ENCODE measurements at places on chromosomes 2 and 18. TPM values are rescaled to one million over a fixed set of nuclear protein-coding genes. Genes with fewer than 3 reads are reported as not detected.

The CHCHD5 gene
- total RNA-seq = 38.6 TPM

DNA sequence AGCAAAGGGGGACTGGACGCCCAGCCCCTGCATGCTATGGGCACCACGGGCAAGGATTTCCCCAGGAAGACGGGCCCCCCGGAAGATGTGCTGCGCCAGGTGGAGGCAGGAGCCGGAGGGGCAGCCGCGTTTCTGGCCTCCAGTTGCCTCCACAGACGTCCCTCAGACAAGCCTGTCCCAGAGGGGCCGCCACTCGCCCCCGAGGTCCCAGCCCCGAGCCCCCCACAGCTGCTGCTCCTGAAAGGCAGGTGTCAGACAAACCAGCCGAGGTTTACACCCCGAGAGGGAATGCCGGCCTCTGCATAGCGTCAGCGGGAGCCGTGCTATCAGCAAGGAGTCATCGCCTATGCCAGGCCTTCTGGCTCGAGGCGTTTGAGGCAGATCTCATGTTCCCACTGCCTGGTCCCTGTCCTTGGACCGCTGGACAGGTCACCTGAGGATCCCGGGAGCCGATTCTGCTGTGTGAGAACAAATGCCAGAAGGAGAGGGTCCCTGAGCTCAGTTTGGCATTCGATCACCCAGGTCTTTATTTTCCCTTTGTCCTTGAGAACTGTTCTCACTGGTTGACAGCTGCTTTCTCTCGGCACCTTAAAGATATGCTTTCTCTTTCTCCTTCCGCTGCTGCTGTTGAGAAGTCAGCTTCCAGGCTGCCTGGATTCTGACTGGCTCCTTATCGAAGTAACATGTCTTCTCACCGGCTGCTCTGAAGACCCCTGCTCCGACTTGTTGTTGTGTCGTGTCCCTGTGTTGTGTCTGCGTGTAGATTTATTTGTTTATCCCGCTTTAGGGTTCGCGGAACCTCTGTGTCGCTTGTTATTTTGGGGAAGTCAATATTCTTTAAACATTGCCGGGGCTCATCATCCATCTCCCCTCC lies 20.6 kb downstream of the CROCC2 start:
- no peak for DNase-seq

GRCh38 chr2:196266351-196266750 lies 95.0 kb upstream of the STK17B start:
- no peak for DNase-seq

The MC5R gene
- not detected for total RNA-seq

- no peak for DNase-seq
Observed at GRCh38 chr2:160974803-160975202, 185.4 kb upstream of the TANK start.

- no peak for DNase-seq
Observed at GRCh38 chr2:60947056-60947455, 65.7 kb downstream of the REL start.

- peak; percentile 6 for DNase-seq
Observed at GRCh38 chr2:166627893-166628292, 133.8 kb upstream of the SCN7A start.

GRCh38 chr2:179068991-179069643 lies 19.2 kb upstream of the CCDC141 start:
- no peak for DNase-seq

DNA sequence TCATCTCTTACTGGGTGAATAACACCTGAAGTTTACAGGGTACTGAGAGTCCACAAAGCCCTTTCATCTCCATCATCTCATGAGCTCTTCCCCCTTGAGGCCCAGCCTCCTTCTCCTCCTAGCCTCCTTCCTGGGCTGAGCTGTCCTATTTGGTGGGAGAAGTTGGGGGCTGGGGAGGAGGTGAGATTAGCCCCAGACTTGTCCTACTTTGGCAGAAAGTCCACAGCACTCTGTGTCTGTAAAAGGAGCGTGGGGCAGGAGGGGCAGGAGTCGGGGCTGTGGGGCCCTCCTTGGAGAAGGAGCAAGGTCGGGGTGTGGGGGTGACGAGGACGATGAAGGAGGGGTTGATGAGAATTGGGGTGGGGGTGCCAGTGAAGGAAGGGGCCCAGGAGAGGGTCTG lies 10.0 kb upstream of the DES start:
- no peak for DNase-seq

DNA sequence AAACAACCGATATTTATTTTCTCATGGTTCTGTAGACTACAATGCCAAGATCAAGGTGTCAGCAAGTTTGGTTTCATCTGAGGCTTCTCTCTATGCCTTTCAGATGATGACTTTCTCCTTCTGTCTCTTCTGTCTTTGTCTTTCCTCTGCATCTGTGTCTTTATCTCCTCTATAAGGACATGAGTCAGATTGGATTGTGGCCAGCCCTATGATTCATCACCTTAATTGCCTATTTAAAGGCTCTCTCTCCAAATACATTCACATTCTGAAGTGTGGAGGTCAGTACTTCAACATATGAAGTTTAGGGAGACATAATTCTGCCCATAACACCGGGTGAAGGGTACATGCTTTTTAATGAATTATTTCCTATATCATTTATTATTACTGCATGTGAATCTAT lies 71.2 kb upstream of the CNTNAP5 start:
- peak; percentile 56 for DNase-seq

- peak; percentile 19 for DNase-seq
Observed at GRCh38 chr2:10120877-10121574, 1.5 kb upstream of the RRM2 start.

The HOXD3 gene
- 0.70 TPM for total RNA-seq

The PARD6G gene
- total RNA-seq = 6.7 TPM

GRCh38 chr18:23133860-23134779 lies 1.2 kb upstream of the CABLES1 start:
- no peak for DNase-seq

The COMMD1 gene
- 46.1 TPM for total RNA-seq

DNA sequence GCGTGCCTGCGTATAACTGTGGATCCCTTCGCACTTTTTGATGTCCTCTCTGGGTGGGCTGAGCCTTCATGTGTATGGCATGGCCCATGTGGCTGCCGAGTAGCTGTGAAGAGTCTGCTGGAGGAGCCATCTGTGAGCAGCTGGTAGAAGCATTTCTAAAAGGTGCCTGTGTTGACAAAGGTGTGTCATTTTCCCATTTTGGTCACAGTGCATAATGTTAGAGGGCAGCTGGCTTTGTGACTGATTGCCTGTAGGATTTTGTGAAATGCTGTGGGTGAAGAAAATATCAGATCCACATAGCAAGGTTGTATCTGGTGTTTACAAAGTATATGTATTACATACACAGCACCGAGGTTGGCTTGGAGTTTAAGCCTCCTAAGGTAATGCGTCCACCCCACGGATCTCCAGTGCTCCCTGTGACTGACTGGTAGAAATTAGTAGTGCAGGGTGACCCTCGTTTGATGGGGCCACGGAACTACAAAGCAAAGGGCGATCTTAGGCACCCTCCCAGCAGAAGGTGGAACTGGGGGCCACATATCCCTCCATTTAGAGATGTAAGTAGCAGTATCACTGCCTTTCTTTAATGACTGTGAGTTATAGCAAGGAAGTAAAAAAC lies 16.5 kb downstream of the GATA6 start:
- no peak for DNase-seq

DNA sequence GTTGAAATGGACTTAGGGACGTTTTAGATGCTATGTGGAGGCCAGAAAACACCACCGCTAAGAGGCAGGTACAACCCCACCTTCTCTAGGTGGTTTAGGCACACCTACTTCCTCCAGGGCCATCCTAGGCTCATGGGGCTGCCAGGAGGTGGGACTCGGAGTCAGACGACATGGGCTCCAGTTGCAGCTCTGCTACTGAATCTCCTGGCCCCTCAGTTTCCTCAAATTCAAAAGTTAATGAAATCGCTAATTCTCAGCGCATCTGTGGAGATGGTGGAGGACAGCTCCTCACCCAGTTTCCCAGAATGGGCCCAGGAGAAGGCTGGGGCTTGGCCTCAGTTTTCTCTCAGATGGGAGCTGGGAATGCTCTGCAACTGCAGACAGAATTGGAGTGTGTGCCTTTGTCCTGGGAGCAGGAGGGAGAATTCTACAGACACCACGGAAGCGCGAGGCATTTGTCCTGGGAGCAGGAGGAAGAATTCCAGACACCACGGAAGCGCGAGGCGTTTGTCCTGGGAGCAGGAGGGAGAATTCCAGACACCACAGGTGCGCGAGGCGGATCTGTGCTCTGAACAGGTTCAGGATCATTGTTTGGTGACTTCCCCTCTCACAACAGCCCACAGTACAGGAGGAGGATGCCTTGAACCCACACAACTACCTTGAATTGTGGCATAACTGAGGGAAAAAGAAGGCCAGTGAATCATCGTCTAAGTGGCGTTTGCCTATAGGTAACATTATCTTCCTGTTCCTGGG lies 103.7 kb upstream of the PXDN start:
- DNase-seq = no peak

DNA sequence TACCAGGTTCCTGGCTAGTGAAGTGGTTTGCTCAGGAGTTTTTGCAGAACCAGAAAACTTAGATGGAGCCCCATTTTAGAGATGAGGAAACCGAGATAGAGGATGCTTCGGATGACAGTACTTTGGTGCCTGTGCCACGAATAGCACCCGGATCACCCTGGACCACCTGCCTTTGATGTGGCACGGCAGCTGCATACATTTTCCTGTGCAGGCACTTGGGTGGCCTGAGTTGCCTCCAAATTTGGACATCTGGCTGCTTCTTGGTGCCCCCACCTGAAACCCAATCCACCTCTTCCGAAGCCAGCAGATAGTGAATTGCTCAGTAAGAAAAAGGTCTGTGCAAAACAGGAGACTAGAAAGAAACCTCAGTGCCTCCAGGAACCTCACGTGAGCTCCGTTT lies 140.6 kb upstream of the ID2 start:
- DNase-seq = no peak

The COL5A2 gene
- total RNA-seq = 160 TPM

The ERFE gene
- 4.3 TPM for total RNA-seq

The ITM2C gene
- 85.8 TPM for total RNA-seq

The FABP1 gene
- total RNA-seq = not detected

The SLC9A4 gene
- not detected for total RNA-seq

The ALLC gene
- not detected for total RNA-seq

DNA sequence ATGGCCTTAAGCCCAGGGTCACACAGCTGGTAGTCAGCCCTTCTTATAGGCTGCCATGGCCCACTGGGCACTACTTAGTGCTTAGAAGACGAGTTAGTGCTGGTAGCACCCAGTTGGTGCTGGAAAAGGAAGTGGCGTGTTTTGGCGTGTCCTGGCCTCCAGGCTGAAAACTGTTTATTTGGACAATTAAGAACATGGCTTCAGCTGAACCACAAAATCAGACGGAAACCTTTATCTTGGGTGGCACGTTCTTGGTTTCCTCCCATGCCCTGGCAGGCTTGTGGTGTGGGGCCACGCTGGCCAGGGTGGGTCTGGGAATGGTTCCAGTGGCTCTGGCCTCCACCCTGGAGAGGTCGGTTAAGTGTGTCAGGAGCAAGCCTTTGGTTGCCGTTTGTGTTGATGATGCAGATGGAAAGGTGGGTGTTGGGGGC lies 141.5 kb upstream of the HAAO start:
- peak; percentile 90 for DNase-seq

The TMEFF2 gene
- total RNA-seq = 5.0 TPM

GRCh38 chr2:29755829-29756228 lies 165.6 kb downstream of the ALK start:
- no peak for DNase-seq

The GPBAR1 gene
- total RNA-seq = 0.37 TPM

The ODC1 gene
- 123 TPM for total RNA-seq

DNA sequence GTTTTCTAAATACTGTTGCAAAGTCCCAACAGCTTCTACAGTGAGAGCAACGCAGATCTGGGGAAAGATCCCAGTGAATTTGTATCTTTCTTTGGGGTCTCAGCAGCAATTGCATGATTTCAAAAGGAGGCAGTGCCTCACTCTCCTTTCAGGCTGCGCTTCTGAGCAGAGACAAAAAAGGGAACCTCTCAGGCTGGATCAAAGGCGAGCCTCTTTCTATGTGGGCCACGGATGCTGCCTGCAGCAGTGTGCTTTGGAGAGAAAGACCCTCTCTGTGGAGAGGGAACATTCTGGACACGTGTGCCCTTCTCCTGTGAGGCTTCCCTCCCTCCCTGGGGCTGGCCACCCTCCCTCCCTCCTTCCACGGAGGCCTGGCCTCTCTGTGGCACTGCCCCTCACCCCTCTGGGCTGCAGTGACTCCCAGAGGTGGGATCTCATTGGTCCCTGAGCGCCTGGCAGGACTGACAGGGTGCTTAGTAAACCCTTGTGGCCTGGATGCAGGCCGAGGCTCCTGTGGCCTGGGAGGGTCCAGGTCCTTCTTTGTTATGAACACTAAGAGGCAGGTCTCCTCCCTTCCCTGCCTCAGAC lies 21.6 kb upstream of the PDIA6 start:
- DNase-seq = no peak

DNA sequence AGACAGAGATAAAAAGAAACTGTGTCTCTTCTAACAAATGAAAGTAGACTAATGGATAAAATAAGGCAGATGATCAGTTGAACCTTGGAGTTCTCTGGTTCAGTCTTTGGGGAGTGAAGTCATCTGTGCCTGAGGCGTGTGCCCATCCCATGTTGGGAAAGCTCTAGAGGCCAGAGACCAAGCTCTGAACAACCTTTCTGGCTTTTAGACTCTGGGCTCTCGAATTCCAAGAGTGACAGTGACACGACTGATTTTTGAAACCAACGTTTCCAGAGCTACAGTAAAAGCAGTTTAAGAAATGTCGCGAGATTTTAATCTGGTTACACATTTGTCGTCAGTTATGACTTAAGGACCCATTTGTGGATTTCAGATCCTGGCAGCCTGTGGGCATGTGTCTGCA lies 83.7 kb upstream of the APCDD1 start:
- no peak for DNase-seq

DNA sequence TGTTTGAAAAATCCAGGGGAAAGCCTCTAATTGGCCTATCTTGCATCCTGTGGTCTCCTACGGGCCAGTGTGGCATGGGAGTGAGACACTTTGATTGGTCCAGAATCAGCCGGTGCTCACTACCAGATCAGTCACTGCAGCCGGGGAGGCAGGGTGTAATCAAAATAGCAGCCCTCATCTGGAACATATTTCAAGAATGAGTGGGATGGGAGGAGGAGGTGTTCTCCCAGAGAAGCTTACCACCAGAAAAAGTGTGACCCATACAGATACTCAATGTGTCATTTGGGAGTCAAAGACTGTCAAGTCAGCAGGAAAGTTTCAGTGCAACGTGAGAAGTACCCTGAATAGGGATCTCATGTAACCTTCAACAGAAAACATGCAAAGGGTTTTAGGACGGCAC lies 393.9 kb upstream of the SLC14A2 start:
- no peak for DNase-seq

The ANTXR1 gene
- total RNA-seq = 34.5 TPM

The CTIF gene
- 5.0 TPM for total RNA-seq

- peak; percentile 78 for DNase-seq
Observed at GRCh38 chr18:45920367-45920766, 46.8 kb downstream of the EPG5 start.

DNA sequence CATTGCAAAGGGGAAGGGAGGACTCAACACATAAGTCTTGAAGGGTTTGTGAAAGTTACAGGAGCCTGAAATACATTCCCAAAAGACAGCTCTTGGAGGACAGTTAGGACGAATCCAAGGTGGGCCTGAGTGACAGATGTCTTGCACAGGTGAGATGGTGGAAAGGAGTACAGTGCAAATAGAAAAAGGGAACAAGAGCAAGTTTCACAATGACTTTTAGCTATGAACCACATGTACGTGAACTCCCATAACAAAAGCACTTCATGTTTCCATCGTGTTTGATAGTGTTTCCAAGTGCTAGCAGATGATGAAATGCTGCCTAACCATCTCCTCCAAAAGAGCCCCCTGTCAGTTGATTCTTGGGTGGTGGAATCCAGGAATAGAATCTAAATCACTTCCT lies 1.8 kb downstream of the IL18RAP start:
- DNase-seq = no peak

- DNase-seq = no peak
Observed at GRCh38 chr2:168159754-168160585, 87.4 kb downstream of the STK39 start.

- no peak for DNase-seq
Observed at GRCh38 chr2:240598311-240598911, 11.9 kb downstream of the CAPN10 start.

Data from H4 (cell line).